Astrocyte of the spinal cord (primary cell): ENCODE measurements at places on chromosomes 4 and X.
A peak's percentile ranks its signal among the peaks of the same experiment; 100 is the strongest.

- no peak for DNase-seq
These were observed 315.5 kb upstream of the GK2 start for GRCh38 chr4:79723507-79723906.

DNA sequence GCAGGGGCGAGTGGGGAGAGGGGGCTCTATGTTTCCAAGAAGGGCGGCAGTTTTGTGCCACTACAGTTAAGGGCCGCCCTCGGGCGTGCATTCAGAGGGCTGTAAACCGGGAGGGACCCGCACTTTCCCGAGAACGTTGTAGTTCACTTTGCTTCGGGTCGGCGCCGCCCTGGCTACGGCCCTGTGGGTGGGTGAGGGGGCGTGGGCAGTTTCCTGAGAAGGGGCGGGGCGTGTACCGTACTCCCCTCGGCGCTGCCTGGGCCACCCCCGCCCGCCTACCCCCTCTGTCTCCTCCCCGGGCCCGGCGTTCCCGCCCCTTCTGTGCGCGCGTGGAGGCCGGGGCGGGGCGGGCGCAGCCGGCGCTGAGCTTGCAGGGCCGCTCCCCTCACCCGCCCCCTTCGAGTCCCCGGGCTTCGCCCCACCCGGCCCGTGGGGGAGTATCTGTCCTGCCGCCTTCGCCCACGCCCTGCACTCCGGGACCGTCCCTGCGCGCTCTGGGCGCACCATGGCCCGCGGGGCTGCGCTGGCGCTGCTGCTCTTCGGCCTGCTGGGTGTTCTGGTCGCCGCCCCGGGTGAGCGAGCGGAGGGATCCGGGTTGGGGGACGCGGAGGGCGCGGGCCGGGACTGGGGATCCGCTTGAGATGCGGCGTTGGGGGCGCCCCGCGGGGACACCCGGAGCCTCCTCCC, at the start of gene CD99:
TSS of gene CD99 (plus strand) at position 440 of the 687 bp plus-strand sequence. CDS start at position 506, 66 bp downstream.
- DNase-seq = peak; percentile 90

DNA sequence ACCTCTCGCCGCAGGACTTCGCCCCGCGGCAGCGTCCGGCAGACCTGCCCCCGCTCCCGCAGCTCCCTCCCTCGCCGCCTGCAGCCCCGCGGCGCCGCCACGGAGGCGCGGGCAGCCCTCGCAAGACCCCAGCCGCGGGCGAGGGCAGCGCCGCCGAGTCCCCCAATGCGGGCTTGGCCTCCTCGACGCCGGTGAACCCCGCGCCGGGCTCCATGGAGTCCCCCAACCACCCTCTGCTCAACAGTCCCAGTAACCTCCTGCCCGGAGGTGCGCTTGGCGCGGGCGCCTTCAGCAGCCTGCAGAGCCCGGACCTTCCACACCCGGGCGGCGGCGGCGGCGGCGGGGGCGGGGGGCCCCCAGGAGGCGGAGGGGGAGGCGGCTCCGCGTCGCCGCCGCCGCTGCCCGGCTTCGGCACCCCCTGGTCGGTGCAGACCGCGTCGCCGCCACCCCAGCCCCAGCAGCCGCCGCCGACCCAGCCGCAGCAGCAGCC, 1.2 kb downstream of the CPEB2 start:
- DNase-seq = no peak

GRCh38 chr4:98568941-98569663, 89.3 kb downstream of the TSPAN5 start:
- DNase-seq = no peak

DNA sequence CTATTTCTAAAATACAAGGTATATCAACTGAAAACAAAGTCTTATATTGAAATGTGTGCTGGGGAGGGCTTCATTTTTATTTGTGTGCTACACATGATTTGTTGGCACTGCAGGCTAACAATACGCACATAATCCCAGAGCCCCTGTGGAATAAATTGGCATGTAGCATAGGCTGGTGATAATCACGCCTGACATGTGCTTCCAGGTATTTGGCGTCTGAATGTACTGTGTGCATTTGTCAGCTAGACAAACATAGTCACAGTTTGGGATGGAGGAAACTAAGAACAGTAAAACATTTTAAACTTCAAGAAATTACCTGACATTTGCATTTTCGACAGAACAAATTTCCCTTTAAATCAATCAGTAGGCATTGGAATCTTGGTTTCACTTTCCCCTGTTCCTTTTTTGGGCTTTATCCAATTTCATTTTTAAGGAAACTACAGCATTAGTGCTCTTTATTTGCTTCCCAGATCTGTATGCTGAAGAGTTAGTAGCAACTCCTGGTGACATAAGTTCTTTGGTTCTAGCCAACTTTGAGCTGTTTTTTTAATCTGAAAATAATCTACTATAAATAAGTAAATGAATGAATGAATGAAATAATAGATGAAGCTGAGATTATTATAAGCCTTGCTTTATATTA, 472.3 kb downstream of the PDHA2 start:
- DNase-seq = no peak

GRCh38 chrX:39327255-39327654, 526.0 kb downstream of the MID1IP1 start:
- no peak for DNase-seq

DNA sequence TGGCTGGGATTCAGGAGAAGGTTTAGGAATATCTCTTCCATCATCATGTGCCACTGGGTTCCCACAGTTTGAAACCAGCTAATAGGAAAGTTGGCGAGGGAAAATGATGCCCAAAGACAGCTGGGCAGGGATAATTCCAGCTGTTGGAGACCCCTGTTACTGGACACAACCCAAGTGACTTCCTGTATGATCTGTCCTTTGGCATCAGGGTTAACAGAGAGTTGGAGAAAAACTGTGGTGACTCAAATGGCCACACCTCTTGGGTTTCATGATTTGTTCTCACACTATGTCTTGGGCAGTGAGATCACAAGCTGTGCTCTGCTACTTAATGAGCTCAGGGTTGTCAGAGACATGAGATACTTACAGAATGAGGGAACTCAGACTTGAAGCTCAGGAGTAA, 3.8 kb downstream of the FGF16 start:
- DNase-seq = peak; percentile 55

- no peak for DNase-seq
These were observed 187.9 kb upstream of the LCORL start for GRCh38 chr4:18209448-18209847.

DNA sequence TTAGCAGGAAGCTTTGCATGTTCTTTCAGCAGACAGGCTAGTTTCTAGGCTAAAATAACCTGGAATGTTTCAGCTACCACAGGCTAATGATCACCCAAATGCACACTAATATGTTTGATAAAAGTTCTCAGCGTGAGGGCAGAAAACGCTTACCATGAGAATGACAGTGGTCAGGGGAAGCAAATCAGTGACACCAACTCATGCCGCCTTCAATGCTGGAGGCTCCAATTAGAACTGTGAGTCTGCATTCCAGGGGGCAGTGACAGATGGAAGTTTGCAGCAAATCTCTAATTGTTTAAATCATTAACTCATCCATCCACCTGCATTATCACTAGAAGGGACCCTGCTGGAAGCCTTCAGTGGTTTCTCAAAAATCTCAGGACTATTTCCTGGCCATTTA, 43.2 kb downstream of the ANOS1 start:
- DNase-seq = no peak

GRCh38 chrX:124736553-124737270, 390.3 kb downstream of the SH2D1A start:
- no peak for DNase-seq

DNA sequence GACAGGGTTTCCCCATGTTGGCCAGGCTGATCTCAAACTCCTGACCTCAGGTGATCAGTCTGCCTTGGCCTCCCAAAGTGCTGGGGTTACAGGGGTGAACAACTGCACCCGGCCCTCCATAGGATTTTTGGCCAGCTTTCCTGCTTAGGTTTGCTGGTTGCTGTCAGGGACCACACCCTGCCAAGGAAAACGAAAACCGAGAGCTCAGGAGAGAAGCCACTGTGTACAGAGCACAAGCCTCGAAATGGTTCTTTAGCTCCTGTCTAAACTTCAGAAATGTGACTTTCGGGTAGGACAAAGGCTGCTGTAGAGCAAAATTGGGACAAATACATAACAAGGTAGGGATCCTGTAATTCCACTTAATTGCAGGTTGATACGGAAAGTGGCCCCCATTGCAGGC, 146.3 kb upstream of the ATP6AP2 start:
- no peak for DNase-seq

- DNase-seq = peak; percentile 66
These were observed 346.8 kb upstream of the TECRL start for GRCh38 chr4:64756016-64756415.

DNA sequence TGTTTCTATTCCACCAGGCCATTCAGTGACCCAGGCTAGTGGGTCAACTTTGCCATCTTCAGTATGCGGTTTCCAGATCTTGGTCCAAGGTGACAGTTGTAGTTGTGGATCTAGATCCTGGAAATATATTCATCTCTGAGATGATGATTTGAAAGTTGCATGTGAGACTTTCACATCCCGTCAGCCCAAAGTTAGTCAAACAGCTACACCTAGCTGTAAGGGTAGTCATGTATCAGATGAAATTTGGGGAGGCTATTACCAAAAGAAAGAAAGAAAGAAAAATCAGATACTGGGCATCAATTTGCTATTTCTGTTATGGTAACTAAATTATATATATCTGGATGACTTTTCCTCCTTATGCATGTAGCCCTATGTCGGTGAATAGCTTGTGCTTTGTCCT, 259.4 kb upstream of the ARX start:
- no peak for DNase-seq
